LHCN-M2 (cell line): ENCODE measurements at places on chromosomes 5 and 9. TPM values are rescaled to one million over a fixed set of nuclear protein-coding genes. Genes with fewer than 3 reads are reported as not detected.

GRM6 gene
- total RNA-seq = not detected in 2 replicates

IL4 gene
- total RNA-seq = not detected in 2 replicates

HK3 gene
- not detected in 2 replicates for total RNA-seq

LIX1 gene
- not detected in 2 replicates for total RNA-seq

CTXN3 gene
- not detected in 2 replicates for total RNA-seq

RNF208 gene
- total RNA-seq = 0.26 TPM in 1 of 2 replicates, not detected in the other

FOXI1 gene
- total RNA-seq = not detected in 2 replicates

FBP1 gene
- total RNA-seq = not detected in 2 replicates

WNT8A gene
- total RNA-seq = not detected in 2 replicates

PAX5 gene
- total RNA-seq = not detected in 2 replicates

IGFBPL1 gene
- total RNA-seq = 2.8 and 6.2 TPM in 2 replicates

ATP10B gene
- not detected in 2 replicates for total RNA-seq

CENPH gene
- total RNA-seq = 58.3 and 67.9 TPM in 2 replicates

CYLC2 gene
- not detected in 2 replicates for total RNA-seq

ZBTB34 gene
- total RNA-seq = 2.3 and 2.7 TPM in 2 replicates

CER1 gene
- not detected in 2 replicates for total RNA-seq

SLC25A2 gene
- total RNA-seq = 0.17 TPM in 1 of 2 replicates, not detected in the other

NIM1K gene
- 1.2 and 2.0 TPM in 2 replicates for total RNA-seq

PCDHB8 gene
- total RNA-seq = 9.6 and 12.3 TPM in 2 replicates

LCN15 gene
- total RNA-seq = not detected in 2 replicates

COL15A1 gene
- total RNA-seq = 3.4 and 5.3 TPM in 2 replicates

PALM2AKAP2 gene
- total RNA-seq = 15.8 and 16.5 TPM in 2 replicates

NPR3 gene
- 5.6 and 6.4 TPM in 2 replicates for total RNA-seq
